Stimulated activated CD4-positive, alpha-beta T cell treated with anti-CD3 and anti-CD28 coated beads, Interleukin-1b, Interleukin-23, amount 100 ng/mL, for 1 hour (primary cell): ENCODE measurements at places on chromosomes 7 and 10.

DNA sequence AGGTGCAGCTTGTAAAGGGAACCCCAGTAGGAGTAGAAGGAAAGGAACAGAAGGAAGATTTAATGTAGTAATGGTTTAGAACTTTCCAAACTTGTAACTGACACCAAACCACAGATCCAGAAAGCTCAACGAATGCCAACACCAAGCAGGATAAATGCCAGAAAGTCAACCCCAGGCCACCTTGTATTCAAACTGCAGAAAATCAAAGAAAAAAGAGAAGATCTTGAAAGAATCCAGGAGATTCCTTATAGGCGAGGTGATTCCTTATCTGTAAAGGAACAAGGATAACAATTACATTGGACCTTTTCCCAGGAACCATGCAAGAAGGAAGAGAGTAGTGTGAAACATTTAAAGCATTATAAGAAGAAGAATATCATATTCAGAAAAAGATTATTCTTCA, 93.6 kb downstream of the NKX6-2 start:
- DNase-seq = no peak

- DNase-seq = no peak
Observed at GRCh38 chr7:135683609-135684008, 21.3 kb downstream of the STMP1 start.

GRCh38 chr7:17233603-17234002, 64.8 kb upstream of the AHR start:
- no peak for DNase-seq

DNA sequence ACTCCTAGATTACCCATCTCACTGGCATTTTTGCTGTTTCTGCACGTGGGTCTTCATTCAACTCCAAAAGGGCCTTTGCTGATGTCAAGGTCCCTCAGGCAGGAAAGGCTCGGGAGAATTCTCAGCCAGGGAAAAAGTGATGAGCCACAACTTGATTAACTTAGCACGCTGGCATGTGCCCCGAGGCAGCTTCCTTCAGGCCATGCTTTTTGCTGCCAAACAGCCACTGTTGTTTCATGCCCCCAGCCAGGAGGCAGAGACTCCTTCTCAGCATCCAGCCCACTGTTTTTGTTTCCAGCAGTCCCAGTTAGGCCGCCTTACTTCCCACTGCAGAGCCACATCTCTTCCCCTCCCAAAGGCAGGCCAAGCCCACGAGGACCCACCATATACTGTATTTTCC, 266.5 kb upstream of the YAE1 start:
- no peak for DNase-seq

- DNase-seq = no peak
Observed at GRCh38 chr7:5607951-5608656, 173.4 kb downstream of the RNF216 start.

GRCh38 chr7:66937940-66938339, 16.9 kb downstream of the TMEM248 start:
- no peak for DNase-seq
